ENCODE measurements at places on chromosomes 2 and 18.

DNA sequence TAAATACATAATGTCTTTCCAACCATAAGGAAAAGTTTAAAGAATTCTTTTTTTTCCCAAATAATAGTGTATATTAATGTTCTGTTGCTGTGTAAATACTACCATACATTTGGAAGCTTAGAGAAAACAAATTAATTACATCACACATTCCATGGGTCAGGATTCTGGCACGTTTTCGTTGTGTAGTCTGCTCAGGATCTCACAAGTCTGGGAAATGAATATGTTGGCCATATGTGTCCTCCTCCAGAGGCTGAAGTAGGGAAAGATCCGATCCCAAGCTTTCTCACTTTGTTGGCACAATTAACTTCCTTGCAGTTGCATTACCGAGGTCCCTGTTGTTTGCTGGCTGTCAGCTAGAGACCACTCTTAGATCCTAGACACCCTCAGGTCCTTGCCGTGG lies 83.9 kb downstream of the RPRM start:
- no peaks in the 10 kb centered on the region for H3K36me3 ChIP-seq
- no peaks in the 10 kb centered on the region for H3K27me3 ChIP-seq
- no peak overlapping the region for H3K4me3 ChIP-seq

- no peak overlapping the region for H3K4me3 ChIP-seq
- H3K4me1 ChIP-seq, result peaks cover 16% of the 10 kb centered on the region
- DNase-seq, result no peak
- H3K27ac ChIP-seq, result peak overlapping the region; percentile 89
- no peaks in the 10 kb centered on the region for H3K36me3 ChIP-seq
These were observed 4.7 kb upstream of the DNAJB2 start for GRCh38 chr2:219274361-219274921.

- H3K36me3 ChIP-seq, result no peaks in the 10 kb centered on the region
- peaks cover 14% of the 10 kb centered on the region for H3K4me1 ChIP-seq
- peak overlapping the region; percentile 63 for H3K4me3 ChIP-seq
- no peak overlapping the region for H3K27ac ChIP-seq
These were observed 11.1 kb downstream of the NR4A2 start for GRCh38 chr2:156321243-156321904.

DNA sequence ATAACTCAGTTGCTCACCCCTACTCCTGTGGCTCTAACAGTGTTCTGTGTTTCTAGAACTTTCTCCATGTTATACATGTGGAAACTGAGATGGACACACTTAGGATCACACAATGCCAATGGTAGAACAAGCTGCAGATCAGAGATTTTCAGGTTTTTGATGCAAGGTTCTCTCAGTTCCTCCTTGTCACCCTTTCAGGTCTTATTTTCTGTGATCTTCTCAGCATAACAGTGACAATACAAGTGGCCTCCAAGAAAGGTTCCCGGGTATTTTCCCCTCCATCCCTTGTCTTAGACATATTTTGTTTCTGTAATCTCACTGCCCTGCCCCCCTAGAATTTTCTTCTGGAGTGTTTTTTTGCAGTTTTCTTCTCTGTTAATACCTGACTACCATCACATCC lies 6.2 kb upstream of the MGAT5 start:
- no peaks in the 10 kb centered on the region for H3K27me3 ChIP-seq
- no peaks in the 10 kb centered on the region for H3K36me3 ChIP-seq
- no peak overlapping the region for H3K4me3 ChIP-seq
- no peak for DNase-seq

DNA sequence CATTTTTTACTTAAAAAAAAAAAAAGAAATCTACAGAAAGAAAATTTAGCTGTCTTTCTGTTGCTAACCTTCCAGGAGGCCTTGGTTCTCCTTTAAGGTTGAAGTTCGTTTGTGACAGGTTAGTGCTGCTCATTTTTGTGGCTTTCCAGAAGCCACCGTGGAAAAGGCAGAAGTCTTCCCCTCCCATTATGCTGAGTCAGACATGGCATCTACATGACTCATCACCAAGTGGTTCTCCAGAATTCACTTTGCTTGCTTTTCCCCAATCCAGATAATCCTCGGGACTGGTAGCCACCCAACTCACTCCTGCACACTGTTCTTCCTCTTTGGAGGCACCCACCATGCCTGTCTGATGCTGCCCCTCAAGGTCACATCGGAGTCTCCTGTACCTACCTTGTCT lies 228.7 kb downstream of the PIK3C3 start:
- H3K27me3 ChIP-seq, result no peaks in the 10 kb centered on the region
- DNase-seq, result no peak
- H3K36me3 ChIP-seq, result no peaks in the 10 kb centered on the region
- H3K4me3 ChIP-seq, result no peak overlapping the region
- no peaks in the 10 kb centered on the region for H3K4me1 ChIP-seq

DNA sequence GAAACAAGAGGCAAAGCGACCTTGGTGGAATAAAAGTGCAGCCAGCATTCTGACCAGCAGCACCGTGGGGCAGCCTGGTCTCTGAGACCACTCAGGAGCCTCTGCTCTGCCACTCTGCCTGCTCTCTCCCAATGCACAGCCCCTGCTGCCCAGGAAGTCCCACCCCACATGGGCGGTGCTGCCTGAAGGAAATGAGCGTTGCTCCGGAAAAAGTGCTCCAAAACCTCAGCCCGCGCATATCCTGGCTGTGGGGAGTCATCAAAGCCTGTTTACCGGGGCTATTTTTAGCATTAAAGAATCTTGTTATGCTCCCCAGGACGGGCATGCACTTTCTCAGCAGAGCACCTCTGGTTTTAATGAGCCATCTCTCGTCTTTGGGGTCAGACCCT lies 54.5 kb downstream of the EPAS1 start:
- peaks cover 41% of the 10 kb centered on the region for H3K36me3 ChIP-seq
- peak overlapping the region; percentile 20 for H3K4me3 ChIP-seq
- H3K27ac ChIP-seq, result peak overlapping the region; percentile 54
- peak; percentile 53 for DNase-seq
- peaks cover 14% of the 10 kb centered on the region for H3K4me1 ChIP-seq

GRCh38 chr2:160406591-160407392 lies 86.8 kb downstream of the RBMS1 start:
- peak overlapping the region; percentile 94 for H3K4me3 ChIP-seq
- no peaks in the 10 kb centered on the region for H3K27me3 ChIP-seq
- H3K4me1 ChIP-seq, result peaks cover 62% of the 10 kb centered on the region
- peak; percentile 58 for DNase-seq

DNA sequence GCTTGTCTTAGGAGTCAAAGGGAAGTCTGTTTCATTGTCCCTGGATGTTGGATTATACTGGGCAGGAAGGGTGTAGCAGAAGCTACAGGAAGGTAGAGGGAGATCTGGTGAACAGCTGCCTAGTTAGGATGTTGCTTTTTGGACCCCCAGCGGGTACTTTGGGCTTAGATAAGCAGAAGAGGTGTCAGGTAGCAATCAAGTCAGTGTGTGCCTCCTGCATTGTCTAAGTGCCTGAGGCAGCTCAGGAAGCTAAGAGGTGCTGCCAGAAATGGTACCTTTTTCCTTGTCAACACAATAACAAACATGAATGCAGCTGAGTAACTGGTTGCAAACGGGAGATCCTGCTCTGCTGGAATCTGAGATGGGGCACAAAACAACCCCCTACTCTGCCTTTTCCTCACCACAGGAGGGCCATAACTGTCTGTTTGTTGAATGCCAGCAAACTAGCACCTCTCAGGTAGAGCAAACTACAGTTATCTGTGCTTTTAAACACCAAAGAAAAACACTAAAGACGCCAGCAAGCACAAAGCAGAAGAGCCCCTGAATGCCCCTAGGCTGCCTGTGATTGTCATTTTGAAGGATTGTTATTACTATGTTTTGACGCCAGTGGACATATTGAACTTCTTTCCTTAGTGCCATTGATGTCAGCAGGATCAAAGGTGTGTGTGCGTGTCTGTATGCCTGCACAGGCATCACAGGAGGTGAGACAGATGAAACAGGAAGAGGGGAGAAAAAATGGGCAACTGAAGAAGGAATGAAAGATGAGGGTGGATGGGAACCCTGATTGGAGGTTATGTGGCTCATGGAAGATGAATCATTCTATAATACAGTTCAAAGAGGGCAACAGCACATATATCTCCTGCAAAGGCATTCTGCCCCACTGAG lies 151.4 kb downstream of the ETAA1 start:
- no peaks in the 10 kb centered on the region for H3K4me1 ChIP-seq
- H3K27ac ChIP-seq, result no peak overlapping the region
- no peaks in the 10 kb centered on the region for H3K36me3 ChIP-seq

DNA sequence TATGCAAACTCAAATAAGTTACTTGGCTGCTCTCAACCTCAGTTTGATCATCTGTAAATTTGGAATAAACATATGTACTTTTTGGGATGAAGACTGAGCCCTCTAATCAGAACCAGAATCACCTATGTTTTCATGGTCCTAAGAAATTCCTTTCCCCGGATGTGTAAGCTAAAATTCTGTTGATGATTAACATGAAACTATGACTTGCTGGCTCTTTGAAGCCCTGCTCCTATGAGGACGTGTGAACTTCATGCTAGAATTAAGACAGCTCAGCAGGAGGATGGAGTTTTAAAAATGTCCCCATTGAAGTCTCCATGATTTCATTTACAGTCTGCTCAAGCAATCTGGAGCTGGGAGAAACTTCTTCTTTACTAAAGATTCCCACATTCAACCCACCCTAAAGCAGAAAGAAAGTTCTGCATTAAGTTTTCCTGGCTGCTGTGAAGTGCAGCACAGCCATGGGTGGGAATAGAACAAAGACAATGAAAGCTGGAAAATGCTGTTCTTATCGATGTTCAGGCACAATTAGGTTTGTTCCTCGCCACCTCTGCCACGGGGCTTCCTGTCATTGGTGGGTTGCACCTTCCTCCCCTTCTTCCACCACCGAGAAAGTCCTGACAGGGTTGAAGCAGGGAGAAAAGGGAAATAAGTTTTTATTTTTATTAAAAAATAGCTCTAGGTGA lies 50.9 kb downstream of the ADCYAP1 start:
- no peak overlapping the region for H3K4me3 ChIP-seq
- H3K4me1 ChIP-seq, result no peaks in the 10 kb centered on the region
- DNase-seq, result no peak
- H3K27me3 ChIP-seq, result no peaks in the 10 kb centered on the region
- no peaks in the 10 kb centered on the region for H3K36me3 ChIP-seq
- no peak overlapping the region for H3K27ac ChIP-seq

DNA sequence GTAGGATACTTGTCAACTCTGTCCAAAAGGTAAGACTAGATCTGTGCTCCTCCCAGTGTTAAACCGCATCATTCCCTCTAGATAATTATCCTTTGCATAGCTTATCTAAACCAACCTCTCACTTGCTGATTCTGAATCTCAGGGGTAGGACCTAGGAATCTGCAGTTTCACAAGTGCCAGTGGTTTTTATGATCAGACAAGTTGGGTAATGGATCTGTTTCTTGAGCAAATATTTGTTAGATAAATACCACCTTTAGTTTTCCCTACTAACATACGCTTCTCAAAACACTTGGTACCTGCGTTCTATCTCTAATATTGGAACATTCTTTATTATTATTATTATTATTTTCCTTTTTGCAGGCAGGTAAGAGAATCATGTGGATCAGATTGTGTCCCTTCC lies 439.9 kb downstream of the PTPRM start:
- H3K36me3 ChIP-seq, result no peaks in the 10 kb centered on the region
- H3K4me3 ChIP-seq, result no peak overlapping the region
- peaks cover 10% of the 10 kb centered on the region for H3K4me1 ChIP-seq
- DNase-seq, result no peak
- no peaks in the 10 kb centered on the region for H3K27me3 ChIP-seq

- no peak overlapping the region for H3K27ac ChIP-seq
- no peaks in the 10 kb centered on the region for H3K4me1 ChIP-seq
- H3K27me3 ChIP-seq, result no peaks in the 10 kb centered on the region
- peaks cover 15% of the 10 kb centered on the region for H3K36me3 ChIP-seq
- no peak for DNase-seq
These were observed 7.5 kb downstream of the C2orf49 start for GRCh38 chr2:105344704-105345345.

DNA sequence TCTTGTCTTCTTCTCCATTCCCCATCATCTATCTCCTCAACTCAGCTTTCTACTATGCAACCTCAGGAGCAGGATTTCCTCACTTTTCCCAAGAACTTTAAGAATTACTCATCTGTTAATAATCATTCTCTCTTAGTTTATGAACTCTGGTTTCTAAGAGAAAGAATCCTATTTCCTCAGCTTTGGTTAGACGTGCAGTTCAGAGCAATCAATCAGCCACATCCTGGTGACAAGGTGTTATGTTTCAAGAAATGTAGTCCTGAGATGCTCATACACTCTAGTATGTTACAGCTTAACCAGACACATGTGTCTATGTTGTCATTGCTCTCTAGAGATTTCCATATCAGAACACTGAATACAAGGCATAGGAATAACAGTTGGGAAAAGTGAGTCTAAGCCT lies 277.9 kb downstream of the MBD2 start:
- no peaks in the 10 kb centered on the region for H3K27me3 ChIP-seq
- H3K36me3 ChIP-seq, result no peaks in the 10 kb centered on the region
- no peak overlapping the region for H3K27ac ChIP-seq
- H3K4me1 ChIP-seq, result no peaks in the 10 kb centered on the region

DNA sequence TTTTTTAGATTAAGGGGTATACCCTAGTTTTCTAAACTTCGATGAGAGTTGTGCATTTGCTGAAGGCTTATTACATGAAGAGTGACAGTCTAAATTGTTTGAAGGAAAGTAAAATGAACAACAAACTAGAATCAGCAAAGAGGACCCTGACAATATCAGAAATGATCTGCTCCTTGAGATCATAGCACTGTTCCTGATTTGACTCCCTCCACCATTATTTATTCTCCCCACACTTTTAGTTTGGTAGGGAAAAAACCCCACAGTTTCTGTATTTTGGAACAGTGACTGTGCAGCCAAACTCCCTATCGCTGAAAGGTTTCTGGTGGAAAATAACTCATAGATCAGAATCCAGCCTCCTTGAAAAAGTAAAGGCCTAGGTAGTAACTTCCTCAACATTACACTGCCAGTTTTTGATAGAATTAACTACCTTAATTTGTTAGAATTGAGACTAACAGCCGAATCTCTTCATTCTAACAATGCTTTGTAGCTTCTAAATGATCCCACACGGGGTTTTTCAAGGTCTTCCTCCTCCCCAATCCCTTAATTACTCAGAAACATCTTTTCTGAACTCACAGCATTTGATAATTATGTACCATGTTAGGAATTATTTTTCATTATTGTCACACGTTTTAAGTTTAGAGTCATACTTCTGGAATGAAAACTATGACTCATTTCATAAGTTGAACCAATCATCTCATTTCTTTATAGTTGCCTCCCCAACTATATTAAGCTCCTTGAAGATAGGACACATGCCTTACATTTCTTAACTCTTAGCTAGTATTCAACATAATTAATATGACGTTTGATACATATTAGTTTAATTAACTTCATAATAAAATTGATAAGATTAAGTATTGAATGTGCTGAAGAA lies 2.9 kb downstream of the MYL12A start:
- peaks cover 58% of the 10 kb centered on the region for H3K4me1 ChIP-seq
- H3K27me3 ChIP-seq, result no peaks in the 10 kb centered on the region
- DNase-seq, result no peak
- peak overlapping the region; percentile 99 for H3K27ac ChIP-seq
- peaks cover 16% of the 10 kb centered on the region for H3K36me3 ChIP-seq
- H3K4me3 ChIP-seq, result peak overlapping the region; percentile 85
